ENCODE measurements at places on chromosomes 5 and 9.

GRCh38 chr9:17864951-17865350, 286.1 kb downstream of the SH3GL2 start:
- DNase-seq = no peak

DNA sequence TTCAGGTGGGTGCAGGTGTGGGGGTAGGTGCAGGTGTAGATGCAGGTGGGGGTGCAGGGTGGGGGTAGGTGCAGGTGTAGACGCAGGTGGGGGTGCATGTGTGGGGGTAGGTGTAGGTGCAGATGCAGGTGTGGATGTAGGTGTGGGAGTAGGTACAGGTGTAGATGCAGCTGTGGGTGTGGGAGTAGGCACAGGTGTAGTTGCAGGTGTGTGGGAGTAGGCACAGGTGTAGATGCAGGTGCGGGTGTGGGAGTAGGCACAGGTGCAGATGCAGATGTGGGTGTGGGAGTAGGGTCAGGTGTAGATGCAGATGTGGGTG, 94.6 kb downstream of the PHF2 start:
- DNase-seq = no peak

GRCh38 chr5:106610041-106610440, 1060.7 kb downstream of the EFNA5 start:
- no peak for DNase-seq

GRCh38 chr9:98794802-98795201, 1.6 kb downstream of the ANKS6 start:
- DNase-seq = no peak

DNA sequence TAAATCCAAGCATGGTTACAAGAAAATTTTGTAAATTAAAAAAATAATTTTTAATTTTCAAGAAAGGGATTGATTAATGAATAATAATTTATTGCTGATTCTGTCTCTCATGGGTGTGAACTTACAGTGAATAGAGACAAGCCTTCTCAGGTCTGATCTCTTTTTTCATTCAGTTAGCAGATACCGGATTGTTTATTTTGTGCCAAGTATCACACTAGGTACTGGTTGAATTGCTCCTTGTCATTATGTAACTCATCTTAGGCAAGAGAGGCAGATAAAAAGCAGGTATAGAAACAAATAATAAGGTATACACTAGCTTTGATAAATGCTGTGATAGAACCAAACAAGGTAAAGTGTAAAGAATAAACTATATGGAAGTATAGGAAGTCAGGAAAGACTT, 283.3 kb downstream of the PJA2 start:
- DNase-seq = no peak

DNA sequence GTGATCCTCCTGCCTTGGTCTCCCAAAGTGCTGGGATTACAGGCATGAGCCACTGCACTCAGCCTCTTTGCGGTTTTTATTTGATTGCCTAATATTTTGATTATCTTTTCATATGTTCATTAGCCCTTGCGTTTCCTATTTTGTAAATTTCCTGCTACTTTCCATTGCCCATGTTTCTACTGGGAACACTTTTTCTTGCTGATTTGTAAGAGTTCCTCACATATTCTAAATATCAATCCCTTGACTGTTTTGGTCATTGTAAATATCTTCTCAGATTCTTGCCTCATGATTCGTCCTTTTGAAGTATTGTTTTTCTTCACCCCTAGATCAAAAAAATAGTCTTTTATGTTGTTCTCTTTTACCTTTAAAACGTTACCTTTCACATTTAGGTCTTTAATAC, 37.9 kb upstream of the TTC1 start:
- no peak for DNase-seq

- DNase-seq = no peak
Observed at GRCh38 chr9:112076814-112077213, 98.3 kb downstream of the SUSD1 start.

DNA sequence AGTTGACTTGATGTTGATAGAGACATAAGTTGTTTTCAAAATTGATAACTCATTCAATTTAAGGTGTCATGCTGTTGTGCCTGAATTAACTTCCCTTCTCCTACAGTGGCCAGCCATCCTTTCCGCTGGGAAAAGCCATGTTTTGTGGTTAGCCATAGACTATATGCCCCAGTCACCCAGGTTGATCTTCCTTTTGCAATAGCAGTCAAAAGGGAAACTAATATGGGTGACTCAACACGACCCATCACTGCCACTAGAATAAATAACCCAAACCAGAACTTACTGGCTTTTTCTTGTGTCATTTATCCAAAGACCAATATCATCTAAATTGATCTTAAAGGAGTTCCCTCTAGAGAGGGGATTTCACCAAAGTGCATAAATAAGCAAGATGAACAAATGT, 87.4 kb downstream of the PTCD2 start:
- DNase-seq = no peak

DNA sequence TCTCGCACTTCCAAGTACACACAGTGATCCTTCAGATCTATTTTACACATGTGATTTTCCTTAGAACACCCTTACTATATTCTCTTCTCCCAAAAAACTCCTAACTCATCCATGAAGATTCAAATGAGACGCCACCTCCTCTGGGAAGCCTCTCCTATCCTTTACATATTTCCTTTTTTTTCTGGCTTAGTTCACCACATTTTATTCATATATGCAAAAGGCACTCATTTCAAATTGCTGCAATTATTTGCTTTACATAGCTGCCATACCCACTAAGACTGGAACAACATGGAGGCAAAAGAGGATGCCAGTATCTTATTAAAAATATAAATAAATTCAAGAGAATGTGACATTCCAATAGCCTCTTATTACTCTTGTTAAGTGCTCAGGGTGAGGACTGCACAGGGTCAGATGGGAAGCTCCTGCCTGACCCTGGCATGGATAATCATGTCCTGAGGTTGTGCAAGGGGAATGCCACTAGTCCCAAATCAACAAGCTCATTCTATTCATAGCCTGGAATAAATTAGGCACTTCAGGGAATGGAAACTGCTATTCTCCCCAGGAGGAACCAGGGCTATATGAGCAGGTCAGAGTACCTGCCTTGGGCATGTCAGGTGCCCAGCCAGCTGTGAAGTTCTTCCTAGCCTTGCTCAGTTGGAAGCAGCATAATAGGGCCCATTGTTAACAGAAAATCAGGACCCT, 262.9 kb downstream of the FBXL17 start:
- no peak for DNase-seq

Measured in NCI-H187 treated with DMSO at 0.1 percent for 48 hours (cell line).